Dermis microvascular lymphatic vessel endothelial cell (primary cell): ENCODE measurements at places on chromosomes 12 and 14. TPM values are rescaled to one million over a fixed set of nuclear protein-coding genes. Genes with fewer than 3 reads are reported as not detected.
A peak's percentile ranks its signal among the peaks of the same experiment; 100 is the strongest.

Gene CS
- 119 and 132 TPM in 2 replicates for total RNA-seq

- DNase-seq = no peak
Observed at GRCh38 chr14:91953170-91953985, 5.9 kb upstream of the FBLN5 start.

Gene PAPLN
- total RNA-seq = 30.4 and 58.3 TPM in 2 replicates

DNA sequence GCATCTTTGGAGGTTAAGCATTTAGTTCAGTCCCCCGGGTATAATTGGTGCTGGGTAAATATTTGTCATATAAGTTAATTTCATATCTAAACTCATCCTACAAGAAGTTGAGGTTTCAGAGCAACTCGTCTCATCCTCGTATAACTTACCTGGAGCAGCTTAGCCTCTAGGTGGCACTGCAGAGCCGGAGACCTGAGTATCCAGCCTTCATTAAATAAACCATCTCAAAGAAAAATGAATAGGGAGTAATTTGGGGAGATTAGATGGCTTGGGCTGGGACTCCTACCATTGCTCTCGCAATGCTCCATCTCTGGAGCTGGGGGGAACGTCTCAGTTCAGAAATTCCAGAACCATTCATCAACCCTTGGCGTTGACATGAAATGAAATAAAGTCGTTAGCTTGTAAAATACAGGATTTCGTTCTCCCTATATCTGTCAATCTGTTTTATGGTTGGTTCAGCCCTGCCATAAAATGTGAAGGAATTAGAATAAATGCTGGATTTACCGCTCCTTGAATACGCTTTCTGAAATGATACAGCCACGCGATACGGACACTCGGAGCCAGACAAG lies 122.9 kb upstream of the TMEM132D start:
- peak; percentile 35 for DNase-seq

GRCh38 chr14:33563191-33563900 lies 387.5 kb downstream of the EGLN3 start:
- no peak for DNase-seq

Gene JPH4
- under 0.01 and 0.13 TPM in 2 replicates for total RNA-seq

GRCh38 chr14:99430491-99430890 lies 50.2 kb downstream of the SETD3 start:
- DNase-seq = peak; percentile 79

- no peak for DNase-seq
Observed at GRCh38 chr12:51005671-51006070, 20.5 kb downstream of the SLC11A2 start.

- DNase-seq = no peak
Observed at GRCh38 chr14:61385002-61385685, 63.8 kb downstream of the PRKCH start.

DNA sequence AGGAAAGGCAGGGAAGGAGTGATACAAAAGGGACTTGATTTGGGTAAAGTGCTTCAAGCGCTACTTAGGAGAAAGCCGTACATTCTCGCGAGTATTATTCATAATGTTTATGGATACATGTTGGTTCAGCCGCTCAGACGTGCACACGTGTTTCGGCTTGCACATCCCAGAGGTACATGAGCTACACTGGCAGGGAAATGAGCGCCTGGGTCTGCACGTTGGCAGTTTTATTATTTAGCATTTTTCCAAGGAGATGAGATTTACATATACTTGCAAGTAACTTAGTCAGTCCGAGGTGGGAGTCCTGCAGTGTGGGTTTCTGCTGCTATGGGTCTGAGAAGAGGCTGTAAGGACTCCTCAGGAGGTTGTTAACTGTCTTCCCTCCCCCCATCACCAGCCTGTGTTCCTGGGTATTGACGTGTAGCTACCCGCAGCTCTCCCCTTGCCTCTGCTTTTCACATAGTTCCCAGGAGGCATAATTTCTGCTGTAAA lies 1.5 kb downstream of the PRKCH start:
- peak; percentile 79 for DNase-seq

- peak; percentile 85 for DNase-seq
Observed at GRCh38 chr12:1583421-1584078, 10.8 kb downstream of the FBXL14 start.

- DNase-seq = no peak
Observed at GRCh38 chr14:90732718-90733117, 83.5 kb downstream of the TTC7B start.

- DNase-seq = peak; percentile 71
Observed at GRCh38 chr12:56593909-56594621, 36.1 kb downstream of the BAZ2A start.

DNA sequence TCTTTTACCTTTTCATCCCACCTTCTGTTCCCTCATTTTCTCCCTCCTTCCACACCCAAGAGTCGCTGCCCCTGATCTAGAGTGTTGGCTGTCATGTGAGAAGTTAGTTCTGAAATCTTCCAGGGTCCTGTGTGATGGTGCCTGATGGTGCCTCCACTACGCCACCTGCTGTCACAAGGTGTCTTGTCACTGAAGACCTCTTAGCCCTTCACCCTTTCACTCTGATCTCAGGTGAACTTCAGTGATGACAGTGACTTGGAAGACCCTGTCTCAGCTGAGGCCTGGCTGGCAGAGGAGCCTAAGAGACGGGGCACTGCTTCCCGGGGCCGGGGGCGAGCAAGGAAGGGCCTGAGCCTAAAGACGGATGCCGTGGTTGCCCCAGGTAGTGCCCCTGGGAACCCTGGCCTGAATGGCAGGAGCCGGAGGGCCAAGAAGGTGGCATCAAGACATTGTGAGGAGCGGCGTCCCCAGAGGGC lies 7.6 kb upstream of the PFDN5 start:
- DNase-seq = peak; percentile 70

Gene RILPL2
- total RNA-seq = 2.4 and 3.3 TPM in 2 replicates

Gene INHBE
- not detected in 2 replicates for total RNA-seq

DNA sequence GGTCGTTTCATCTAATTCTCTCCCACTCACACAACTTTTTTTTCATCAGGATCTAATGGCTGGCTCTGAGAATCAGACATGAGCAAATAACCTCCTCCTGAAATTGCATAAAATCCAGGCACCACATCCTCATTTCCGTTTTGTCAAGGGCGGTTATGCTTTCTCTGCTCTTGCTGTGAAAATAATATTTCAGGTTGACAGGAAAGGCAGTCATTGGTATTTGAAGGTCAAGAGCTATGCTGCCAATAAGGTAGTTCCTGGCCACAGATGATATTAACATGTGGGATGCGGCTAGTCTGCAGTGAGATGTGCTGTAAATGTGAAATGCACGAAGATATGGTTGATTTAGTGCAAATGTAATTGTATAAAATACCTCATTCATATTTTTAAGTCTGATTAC lies 870.2 kb upstream of the TMEM132C start:
- DNase-seq = no peak

Gene DPPA3
- total RNA-seq = not detected in 2 replicates

GRCh38 chr12:93957168-93957567 lies 191.2 kb upstream of the PLXNC1 start:
- no peak for DNase-seq

DNA sequence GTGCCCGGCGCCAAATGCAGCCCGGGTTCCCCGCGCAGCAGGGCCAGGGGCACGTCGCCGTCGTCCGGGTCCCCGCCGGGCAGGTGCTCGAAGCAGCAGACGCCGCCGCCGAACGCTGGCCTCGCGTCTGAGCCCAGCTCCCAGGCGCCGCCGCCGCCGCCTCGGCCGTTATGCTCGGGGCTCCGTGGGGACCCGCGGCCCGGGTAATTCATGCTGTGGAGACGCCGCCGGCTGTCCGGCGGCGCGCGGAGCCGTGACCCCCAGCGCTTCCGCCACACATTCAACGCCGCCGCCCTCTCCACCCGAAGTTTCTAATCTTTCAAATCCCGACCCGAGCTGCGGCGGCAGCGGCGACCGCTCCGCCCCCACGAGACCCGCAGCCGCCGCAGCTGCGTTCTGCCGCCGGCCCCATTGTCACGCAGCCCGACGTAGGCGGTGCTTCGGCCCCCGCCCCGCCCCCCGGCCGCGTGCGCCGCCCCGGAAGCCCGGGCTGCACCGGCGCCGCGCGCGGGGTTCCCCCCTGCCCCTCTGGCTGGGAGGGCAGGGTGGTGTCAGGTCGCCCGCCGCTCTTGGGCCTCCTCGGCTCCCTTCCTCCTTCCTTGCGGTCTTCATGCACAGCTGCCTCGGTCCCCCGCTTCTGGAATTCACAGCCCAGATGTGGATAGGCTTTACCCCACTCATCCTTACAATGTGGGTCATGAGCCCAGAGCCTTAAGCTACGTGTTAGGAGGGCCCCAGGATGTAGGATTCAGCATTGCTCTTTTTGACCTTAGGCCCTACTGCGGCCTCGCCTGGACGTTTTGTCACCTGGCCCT lies at the start of gene DDHD1:
Gene DDHD1 (minus strand): TSS at position 437 of the 815 bp plus-strand sequence. CDS start 225 bp downstream, at position 212.
- peak; percentile 80 for DNase-seq

GRCh38 chr12:2057041-2057794 lies 4.4 kb downstream of the CACNA1C start:
- peak; percentile 22 for DNase-seq

Gene KRT3
- total RNA-seq = not detected in 2 replicates

Gene LRRC10
- total RNA-seq = not detected in 2 replicates

Gene GPD1
- total RNA-seq = under 0.01 TPM in 1 of 2 replicates, not detected in the other

DNA sequence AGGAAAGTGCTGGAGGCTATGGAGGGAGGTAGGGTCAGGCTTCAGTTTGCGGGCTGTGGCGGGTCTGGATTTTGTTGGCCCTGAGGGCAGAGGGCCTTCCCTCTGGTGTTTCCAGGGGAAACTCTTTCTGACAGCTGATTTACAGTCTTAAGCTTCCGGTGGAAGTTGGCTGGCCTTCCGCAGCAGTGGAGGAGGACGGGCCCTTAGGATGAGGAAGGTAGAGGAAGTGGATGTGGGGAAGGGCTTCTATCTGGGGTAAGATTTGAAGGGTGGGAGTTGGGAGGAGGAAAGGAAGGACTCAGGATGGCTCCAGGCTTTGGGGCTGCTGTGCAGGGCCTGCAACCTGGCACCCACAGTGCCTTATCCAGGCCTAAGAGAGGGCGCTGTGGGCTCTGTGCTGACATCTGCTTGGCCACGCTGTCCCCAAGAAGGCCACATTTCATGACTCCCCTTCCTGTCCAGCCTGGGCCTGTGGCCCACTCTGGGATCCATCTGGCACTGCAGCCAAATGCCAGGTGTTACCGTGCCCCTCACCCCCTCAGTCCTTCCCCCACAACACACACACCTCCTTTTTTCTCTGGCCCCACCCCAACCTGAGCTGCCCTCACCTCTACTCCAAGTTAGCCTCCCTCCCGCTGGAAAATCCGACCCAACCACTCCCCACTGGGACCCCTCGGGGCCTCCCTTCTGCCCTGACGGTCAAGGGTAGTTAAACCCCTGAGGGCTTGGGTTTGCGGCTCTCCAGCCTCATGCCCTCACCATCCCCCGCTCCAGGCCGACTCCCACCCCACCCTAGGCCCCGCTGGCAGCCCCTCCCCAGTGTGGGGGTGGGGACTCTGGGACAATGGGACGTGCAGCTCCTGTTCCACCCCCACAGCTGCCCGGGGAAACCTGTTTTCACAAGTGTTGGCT lies 7.7 kb upstream of the PPP1R13B start:
- peak; percentile 69 for DNase-seq

DNA sequence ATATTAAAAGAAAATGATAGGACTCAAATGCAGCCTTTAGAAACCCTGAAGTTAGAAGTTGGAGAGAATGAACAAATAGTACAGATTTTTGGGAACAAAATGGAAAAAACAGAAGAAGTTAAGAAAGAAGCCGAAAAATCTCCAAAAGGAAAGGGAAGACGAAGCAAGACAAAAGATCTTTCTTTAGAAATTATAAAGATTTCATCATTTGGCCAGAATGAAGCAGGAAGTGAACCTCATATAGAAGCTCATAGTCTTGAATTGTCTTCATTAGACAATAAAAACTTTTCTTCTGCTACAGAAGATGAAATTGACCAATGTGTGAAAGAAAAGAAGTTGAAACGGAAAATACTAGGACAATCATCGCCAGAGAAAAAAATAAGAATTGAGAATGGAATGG lies 31.4 kb upstream of the TOMM20L start:
- no peak for DNase-seq

- DNase-seq = no peak
Observed at GRCh38 chr14:92225731-92226130, 97.2 kb upstream of the SLC24A4 start.
